ENCODE measurements at places on chromosomes 13 and 19. TPM values are rescaled to one million over a fixed set of nuclear protein-coding genes. Genes with fewer than 3 reads are reported as not detected.

GRCh38 chr19:9847087-9847671 lies 12.1 kb downstream of the PIN1 start:
- no peak for DNase-seq

Gene ZNF415
- 13.0 TPM for total RNA-seq

Gene CRX
- total RNA-seq = not detected

DNA sequence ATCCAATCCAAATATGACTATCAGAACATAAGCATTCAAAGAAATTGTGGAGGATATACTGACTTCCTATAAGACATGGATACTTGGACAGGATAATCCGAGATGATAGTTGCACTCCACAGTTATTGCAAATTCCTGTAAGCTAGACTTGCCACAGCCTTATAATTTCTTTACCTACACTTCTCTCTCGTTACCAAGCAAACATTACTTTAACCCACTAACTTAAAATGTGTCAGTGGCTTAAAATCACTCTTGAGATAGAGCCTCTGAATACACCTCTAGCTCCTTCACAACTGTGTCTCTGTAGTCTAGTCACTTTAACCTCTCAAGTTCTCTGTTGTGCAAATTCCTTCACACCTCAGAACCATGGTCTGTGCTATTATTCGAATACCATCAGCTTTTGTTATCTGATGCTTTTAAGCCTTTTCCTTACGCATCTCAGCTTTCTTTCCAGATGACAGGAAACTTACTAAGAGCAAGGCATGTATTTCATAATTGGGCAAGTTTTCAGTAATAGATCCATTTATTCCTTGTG lies 474.9 kb upstream of the MIR17HG start:
- DNase-seq = no peak

- DNase-seq = no peak
Observed at GRCh38 chr13:97266332-97266731, 44.2 kb downstream of the MBNL2 start.

DNA sequence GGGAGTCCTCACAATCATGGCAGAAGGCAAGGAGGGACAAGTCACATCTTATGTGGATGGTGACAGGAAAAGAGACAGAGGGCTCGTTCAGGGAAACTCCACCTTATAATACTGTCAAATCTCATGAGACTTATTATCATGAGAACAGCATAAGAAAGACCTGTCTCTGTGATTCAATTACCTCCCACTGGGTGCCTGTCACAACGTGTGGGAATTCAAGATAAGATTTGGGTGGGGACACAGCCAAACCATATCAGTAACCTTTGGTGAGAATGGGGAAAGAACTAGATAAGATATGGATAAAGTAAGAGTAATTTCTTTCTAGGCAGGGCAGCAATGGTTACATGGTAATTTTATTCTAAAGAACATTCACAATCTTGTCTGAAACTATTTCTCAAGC lies 344.9 kb upstream of the KLF12 start:
- no peak for DNase-seq

DNA sequence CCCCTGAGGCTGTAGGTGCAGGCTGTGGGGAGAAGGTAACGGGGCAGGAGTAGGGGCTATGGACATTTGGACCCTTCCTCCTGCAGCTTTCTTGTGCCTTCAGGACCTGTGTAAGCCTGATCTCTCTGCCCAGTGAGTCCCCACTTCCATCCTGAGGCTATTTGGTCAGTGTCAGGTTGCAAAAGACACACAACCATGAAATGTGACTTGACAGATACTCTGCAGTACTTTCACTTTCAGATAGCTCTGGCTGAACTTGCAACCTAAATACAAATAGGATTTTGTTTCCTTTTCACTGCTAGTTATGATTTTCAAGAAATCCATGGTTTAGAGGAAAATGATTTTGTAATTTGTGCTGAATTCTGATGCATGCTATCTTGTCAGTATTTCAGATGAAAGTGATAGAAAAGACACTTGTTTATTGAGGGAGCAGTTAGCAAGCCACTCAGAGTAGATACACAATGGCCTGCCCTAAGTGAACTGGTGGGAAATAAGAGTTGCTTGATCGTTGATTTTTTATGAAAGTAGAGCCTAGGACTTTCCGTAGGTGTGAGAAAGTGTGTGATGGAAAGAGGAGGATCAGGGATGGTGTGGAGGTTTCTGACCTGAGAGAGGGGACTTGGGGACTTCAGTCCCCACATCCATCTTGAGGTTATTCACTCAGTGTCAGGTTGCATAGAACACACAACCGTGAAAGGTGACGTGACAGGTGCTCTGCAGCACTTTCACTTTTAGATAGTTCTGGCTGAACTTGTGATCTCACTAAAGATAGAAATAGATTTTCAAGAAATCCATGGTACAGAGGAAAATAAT lies 18.1 kb upstream of the EID2 start:
- no peak for DNase-seq

DNA sequence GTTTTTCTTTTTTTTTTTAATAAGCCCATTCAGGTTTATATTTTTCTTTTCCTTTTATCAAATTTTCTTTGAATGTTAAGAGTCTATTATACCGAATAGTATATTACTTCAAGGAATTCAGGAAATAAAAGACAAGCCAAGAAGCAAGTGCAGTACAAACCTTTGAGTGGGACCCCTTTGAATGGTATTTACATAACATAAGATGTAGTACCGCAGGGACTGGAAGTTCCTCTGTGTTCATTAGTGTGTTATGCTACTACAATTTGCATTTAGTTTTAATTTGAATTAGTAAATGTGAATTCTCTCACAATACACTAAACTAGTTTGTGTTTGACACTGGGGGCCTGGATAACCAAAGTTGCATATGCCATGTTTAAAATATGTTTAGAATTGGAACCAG lies 339.5 kb downstream of the DCT start:
- no peak for DNase-seq

- DNase-seq = no peak
Observed at GRCh38 chr19:12648088-12648487, 18.5 kb downstream of the MAN2B1 start.

Gene SLITRK6
- 13.9 TPM for total RNA-seq

GRCh38 chr13:76036176-76036575 lies 400.0 kb downstream of the LMO7 start:
- DNase-seq = no peak

- no peak for DNase-seq
Observed at GRCh38 chr13:114339857-114340534, 25.7 kb downstream of the CHAMP1 start.

DNA sequence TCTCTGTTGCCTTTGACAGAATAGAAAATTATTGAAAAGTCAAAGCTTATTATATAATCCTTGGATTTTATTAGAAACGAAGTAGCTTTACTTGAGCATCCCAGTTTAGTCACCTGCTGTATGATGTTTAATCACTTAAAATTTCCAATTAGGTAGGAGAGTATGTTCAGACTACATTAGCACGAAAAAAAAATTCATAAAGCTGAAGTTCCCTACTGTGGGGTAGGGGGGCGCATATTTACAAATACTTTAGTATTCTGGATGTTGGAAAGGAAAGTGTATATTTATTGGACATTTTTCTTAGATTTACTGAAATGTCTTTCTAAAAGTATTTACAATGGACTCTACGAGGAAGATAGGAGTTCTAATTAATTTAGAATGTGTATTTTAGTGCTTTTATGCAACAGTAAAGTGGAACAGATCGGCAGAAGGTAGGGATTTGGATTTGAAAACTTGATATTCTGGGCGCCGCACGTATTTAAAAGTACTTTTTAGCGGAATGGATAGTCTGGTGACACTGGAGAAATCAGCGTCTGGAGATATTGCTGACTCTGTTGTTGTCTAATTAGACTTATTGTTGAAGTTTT lies 1.9 kb downstream of the CDK8 start:
- DNase-seq = no peak

- DNase-seq = no peak
Observed at GRCh38 chr13:53129864-53130393, 101.3 kb downstream of the OLFM4 start.
